ENCODE measurements at places on chromosomes 6 and 20.

- DNase-seq = no peak
These were observed 454.3 kb downstream of the BTBD3 start for GRCh38 chr20:12371990-12372389.

DNA sequence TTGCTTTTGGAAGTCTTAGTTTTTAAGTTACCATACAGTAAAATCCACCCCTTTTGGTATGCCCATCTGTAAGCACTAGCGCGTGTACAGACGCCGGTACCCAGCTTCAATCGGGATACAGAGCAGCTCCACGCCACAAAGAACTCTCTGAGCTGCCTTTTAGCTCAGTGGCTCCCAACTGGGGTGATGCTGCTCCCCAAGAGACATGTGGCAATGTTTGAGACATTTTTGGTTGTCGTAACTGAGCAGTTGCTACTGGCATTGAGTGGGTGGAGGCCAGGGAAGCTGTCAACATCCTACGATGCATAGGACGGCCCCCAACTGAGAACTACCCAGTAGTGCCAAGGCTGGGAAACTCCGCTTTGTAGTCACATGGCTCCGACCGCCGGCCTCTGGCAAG lies 73.3 kb downstream of the BMP7 start:
- no peak for DNase-seq

DNA sequence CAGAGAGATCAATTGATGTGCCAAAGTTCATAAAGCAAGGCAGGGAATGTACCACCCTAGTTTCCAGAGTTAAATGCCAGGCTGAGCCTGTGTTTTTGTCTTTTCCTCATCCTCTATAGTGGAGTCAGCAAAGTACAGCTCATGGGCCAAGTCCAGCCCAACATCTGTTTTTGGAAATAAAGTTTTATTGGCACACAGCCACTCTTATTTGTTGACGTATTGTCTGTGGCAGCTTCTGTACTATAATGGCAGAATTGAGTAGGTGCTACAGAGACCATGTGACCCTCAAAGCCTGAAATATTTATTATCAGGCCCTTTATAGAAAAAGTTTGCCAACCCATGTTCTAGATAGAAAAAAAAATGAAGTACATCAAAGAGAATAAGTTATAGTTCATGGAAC lies 187.0 kb downstream of the TSHZ2 start:
- DNase-seq = no peak

- no peak for DNase-seq
These were observed 23.3 kb downstream of the EDN3 start for GRCh38 chr20:59323731-59324130.

DNA sequence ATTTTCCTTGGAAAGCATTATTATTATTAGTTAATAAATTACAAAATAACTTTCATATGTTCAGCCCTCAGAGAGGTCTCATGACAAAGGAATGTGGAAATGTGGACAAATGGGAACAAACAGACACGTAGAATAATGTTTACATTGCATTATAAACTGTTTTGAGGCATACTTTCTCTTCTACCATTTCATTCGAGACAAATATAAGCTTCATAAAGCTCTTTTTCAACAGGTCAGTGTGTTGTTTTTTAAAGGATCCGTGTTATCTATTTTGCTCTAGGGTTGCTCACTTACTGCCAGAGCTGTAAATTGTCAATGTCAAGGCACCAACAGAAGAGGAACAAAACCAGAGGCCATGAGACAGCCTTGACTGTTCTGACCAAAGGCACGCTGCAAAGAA lies 256.8 kb downstream of the PHACTR1 start:
- DNase-seq = no peak

Measured in esophagus squamous epithelium (tissue), 5 donors.